ENCODE measurements at places on chromosomes 1 and 21. TPM values are rescaled to one million over a fixed set of nuclear protein-coding genes. Genes with fewer than 3 reads are reported as not detected.

Gene FBXO2
- polyA plus RNA-seq, result 349 TPM

Gene PLA2G2D
- not detected for polyA plus RNA-seq

Gene YIPF1
- 27.7 TPM for polyA plus RNA-seq

Gene NPPB
- 6.7 TPM for polyA plus RNA-seq

Gene S100A5
- 0.54 TPM for polyA plus RNA-seq

Gene JAM2
- polyA plus RNA-seq, result 3.6 TPM

Gene WNT3A
- polyA plus RNA-seq, result not detected

Gene PLEKHG5
- 9.3 TPM for polyA plus RNA-seq

Gene FMO4
- 10.3 TPM for polyA plus RNA-seq

- DNase-seq, result no peak
- no peak overlapping the region for H3K4me3 ChIP-seq
- H3K36me3 ChIP-seq, result no peaks in the 10 kb centered on the region
These were observed 14.7 kb downstream of the CLSTN1 start for GRCh38 chr1:9809100-9809510.

GRCh38 chr1:190436615-190437014 is 41.0 kb downstream of the BRINP3 start:
- H3K4me1 ChIP-seq, result no peaks in the 10 kb centered on the region
- H3K27ac ChIP-seq, result no peak overlapping the region
- no peak for DNase-seq
- no peaks in the 10 kb centered on the region for H3K36me3 ChIP-seq
- H3K27me3 ChIP-seq, result no peaks in the 10 kb centered on the region
- H3K4me3 ChIP-seq, result no peak overlapping the region

- no peak for DNase-seq
- no peaks in the 10 kb centered on the region for H3K36me3 ChIP-seq
- H3K4me1 ChIP-seq, result peaks cover 26% of the 10 kb centered on the region
- no peaks in the 10 kb centered on the region for H3K27me3 ChIP-seq
These were observed 11.4 kb downstream of the SZRD1 start for GRCh38 chr1:16378443-16378842.

DNA sequence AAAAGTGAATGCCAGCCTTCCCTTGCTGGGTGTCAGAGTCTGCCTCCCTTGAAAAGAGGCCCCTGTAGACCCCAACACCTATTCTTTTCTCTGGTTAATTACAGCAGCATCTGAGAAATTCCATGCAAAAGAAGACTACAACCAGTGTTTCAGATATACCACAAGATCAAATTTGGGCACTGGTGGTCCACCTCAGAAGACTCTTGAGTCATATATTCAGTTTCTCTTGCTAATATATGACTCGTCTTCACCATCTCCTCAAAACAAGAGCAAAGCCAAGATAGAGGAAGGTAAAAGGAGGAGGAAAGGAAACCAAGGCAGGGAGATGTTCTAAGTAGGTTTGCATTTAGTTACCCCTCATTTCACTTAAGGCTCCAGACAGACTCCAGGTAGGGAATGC is 259.9 kb downstream of the ZNF648 start:
- H3K27ac ChIP-seq, result peak overlapping the region; percentile 5
- no peak overlapping the region for H3K4me3 ChIP-seq
- no peaks in the 10 kb centered on the region for H3K4me1 ChIP-seq
- H3K36me3 ChIP-seq, result no peaks in the 10 kb centered on the region
- DNase-seq, result no peak
- H3K27me3 ChIP-seq, result no peaks in the 10 kb centered on the region

DNA sequence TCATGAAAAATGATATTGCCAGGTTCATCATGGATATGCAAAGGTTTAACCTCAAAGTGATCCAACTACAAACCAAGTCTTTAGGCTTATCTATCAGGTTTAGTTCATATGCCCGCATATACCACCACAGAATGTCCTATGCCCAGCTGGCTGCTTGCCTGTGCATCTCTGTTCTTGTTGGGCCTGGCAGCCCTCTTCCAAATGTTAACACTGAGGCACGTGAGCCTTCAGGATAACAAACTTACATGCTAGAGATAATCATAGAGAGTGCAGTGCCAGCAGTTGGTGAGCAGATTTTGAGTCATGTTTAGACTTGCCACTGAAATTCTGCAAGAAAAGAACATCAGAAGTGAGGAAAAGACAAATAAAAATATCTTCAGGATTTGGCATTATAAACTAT is 607.9 kb upstream of the TMPRSS15 start:
- H3K27me3 ChIP-seq, result no peaks in the 10 kb centered on the region
- DNase-seq, result no peak
- no peak overlapping the region for H3K4me3 ChIP-seq
- H3K36me3 ChIP-seq, result no peaks in the 10 kb centered on the region
- H3K4me1 ChIP-seq, result no peaks in the 10 kb centered on the region

- no peak overlapping the region for H3K27ac ChIP-seq
- peak; percentile 54 for DNase-seq
- H3K36me3 ChIP-seq, result no peaks in the 10 kb centered on the region
- peak overlapping the region; percentile 13 for H3K4me3 ChIP-seq
These were observed 12.4 kb downstream of the RNF220 start for GRCh38 chr1:44417351-44418021.

DNA sequence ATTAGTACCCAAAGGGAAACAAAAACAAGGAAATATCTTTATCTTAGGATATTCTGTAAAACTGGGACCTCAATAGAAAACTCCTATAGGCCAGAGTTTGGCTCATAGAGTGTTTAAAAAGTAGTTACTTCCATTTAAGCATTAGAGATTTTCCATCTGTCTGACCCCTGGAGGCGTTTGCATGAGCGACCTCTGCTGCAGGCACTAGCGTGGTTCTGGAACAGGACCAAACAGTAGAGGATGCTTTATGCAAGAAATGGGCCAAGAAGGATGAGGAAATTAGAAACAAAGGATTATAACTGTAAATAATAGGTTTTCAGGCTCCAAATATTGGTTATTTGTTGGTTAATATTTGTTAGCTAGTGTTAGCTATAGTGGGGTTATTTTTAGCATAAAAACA is 5.7 kb downstream of the ZBTB40 start:
- H3K27ac ChIP-seq, result no peak overlapping the region
- no peak for DNase-seq
- H3K36me3 ChIP-seq, result no peaks in the 10 kb centered on the region
- peaks cover 32% of the 10 kb centered on the region for H3K4me1 ChIP-seq
- H3K27me3 ChIP-seq, result no peaks in the 10 kb centered on the region

DNA sequence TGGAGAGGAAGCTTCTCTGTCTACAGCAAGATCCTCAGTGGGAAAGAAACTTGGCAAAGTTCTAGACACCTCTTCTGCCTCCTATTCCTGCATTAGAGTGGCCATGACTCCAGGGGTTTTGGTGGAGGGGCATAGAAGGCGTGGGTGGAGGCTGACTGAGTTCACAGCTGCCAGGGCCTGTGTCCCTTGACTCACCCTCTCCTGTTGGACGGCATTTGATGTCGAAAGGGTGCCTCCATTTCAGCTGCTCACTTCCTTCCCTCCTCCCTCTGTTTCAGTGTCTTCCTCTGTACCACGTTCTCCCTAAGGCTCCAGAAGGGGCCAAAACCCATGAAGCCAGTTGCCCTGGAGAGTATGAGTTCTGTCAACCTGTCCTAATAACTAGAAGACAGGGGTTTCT is 632 bp downstream of the TMEM79 start:
- H3K27me3 ChIP-seq, result no peaks in the 10 kb centered on the region
- peaks cover 17% of the 10 kb centered on the region for H3K4me1 ChIP-seq
- H3K36me3 ChIP-seq, result no peaks in the 10 kb centered on the region
- H3K27ac ChIP-seq, result peak overlapping the region; percentile 14

DNA sequence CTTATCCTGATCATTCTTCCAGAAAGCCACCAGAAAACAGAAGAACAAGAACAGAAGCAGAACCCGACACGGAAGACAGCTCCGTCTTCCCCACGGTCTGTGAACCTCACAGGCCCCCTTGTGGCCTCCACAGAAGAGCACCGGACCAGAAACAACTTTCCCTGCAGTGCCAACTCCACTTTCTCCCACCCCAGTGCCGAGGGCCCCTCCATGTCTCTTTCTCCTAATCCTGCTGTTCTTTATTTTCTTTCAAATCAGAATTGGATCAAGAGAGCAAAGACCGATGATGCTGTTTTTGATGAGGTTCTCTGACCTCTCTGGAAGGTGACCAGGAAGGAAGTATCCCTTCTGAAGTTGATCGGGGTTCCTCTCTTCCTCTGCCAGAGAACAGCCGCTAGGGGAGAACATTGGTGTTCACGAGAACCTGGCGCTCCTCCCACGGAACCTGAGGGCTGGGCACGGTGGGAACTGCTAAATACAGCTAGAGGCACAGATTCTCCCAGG is 58.9 kb upstream of the CTTNBP2NL start:
- H3K4me1 ChIP-seq, result no peaks in the 10 kb centered on the region
- H3K36me3 ChIP-seq, result no peaks in the 10 kb centered on the region
- no peak overlapping the region for H3K27ac ChIP-seq
- DNase-seq, result peak; percentile 66

- no peaks in the 10 kb centered on the region for H3K36me3 ChIP-seq
- no peaks in the 10 kb centered on the region for H3K4me1 ChIP-seq
- H3K4me3 ChIP-seq, result no peak overlapping the region
- H3K27ac ChIP-seq, result no peak overlapping the region
- DNase-seq, result no peak
- no peaks in the 10 kb centered on the region for H3K27me3 ChIP-seq
These were observed 34.4 kb downstream of the C21orf91 start for GRCh38 chr21:17784604-17785402.

DNA sequence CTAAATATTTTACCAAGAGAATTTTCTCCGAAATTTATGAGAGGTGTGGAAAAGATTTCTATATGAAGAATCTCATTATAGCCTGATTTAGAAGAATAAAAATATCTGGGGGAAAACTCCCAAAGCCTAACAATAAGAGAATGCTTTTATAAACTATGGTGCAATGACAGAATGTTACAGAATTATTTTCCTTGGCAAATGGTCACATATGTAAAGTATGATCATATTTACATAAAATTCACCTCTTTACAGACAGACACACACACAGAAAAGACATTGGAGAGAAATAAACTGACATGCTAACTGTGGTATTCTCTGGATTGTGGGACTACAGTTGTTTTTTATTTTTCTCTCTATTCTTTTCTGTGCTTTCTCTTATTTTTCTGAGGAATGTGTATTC is 226.3 kb upstream of the USP24 start:
- H3K4me1 ChIP-seq, result no peaks in the 10 kb centered on the region
- H3K4me3 ChIP-seq, result no peak overlapping the region
- H3K27me3 ChIP-seq, result no peaks in the 10 kb centered on the region
- no peaks in the 10 kb centered on the region for H3K36me3 ChIP-seq

GRCh38 chr1:13788795-13789194 is 88.8 kb downstream of the PRDM2 start:
- H3K4me1 ChIP-seq, result peaks cover 8% of the 10 kb centered on the region
- H3K4me3 ChIP-seq, result no peak overlapping the region
- DNase-seq, result no peak
- H3K27ac ChIP-seq, result no peak overlapping the region
- no peaks in the 10 kb centered on the region for H3K27me3 ChIP-seq

- no peaks in the 10 kb centered on the region for H3K27me3 ChIP-seq
- no peaks in the 10 kb centered on the region for H3K4me1 ChIP-seq
- H3K36me3 ChIP-seq, result no peaks in the 10 kb centered on the region
- H3K4me3 ChIP-seq, result no peak overlapping the region
- no peak for DNase-seq
- no peak overlapping the region for H3K27ac ChIP-seq
These were observed 1.3 kb downstream of the ACTRT2 start for GRCh38 chr1:3022511-3022973.

GRCh38 chr1:40075266-40075665 is 21.8 kb downstream of the PPT1 start:
- no peak overlapping the region for H3K4me3 ChIP-seq
- H3K27me3 ChIP-seq, result no peaks in the 10 kb centered on the region
- no peaks in the 10 kb centered on the region for H3K4me1 ChIP-seq
- no peak for DNase-seq
- H3K27ac ChIP-seq, result no peak overlapping the region

DNA sequence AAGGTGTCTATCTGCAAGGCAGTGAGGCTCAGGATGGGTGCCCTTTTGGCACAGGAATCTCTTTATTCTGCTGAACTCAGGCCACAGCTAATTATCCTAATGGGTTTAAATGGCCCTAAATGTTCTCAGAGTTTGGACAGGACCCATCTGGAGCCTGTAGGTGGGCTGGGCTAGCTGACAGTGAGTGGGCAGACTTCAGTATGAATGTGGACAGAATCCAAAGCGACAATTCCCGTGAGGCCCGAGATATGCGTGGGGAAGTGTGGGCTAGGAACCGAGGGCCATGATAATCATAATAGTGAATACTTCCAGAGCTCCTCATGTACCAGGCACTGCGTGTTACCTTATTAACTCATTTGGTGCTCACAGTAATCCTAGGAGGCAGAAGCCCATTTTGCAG is 165.3 kb downstream of the GRIK3 start:
- no peaks in the 10 kb centered on the region for H3K4me1 ChIP-seq
- H3K27me3 ChIP-seq, result no peaks in the 10 kb centered on the region
- no peak for DNase-seq
- H3K36me3 ChIP-seq, result no peaks in the 10 kb centered on the region
- no peak overlapping the region for H3K4me3 ChIP-seq
